ENCODE measurements at places on chromosomes 13 and 19. TPM values are rescaled to one million over a fixed set of nuclear protein-coding genes. Genes with fewer than 3 reads are reported as not detected.

The QPCTL gene
- total RNA-seq: 26.2 TPM

The FBXO27 gene
- 5.5 TPM for total RNA-seq

The MUC16 gene
- not detected for total RNA-seq

The METTL21C gene
- not detected for total RNA-seq

The ZNF492 gene
- total RNA-seq: not detected

The LILRB2 gene
- total RNA-seq: not detected

The MRPL54 gene
- 56.3 TPM for total RNA-seq

The BCAM gene
- total RNA-seq: 24.2 TPM

The ZNF792 gene
- 18.0 TPM for total RNA-seq

The WTIP gene
- 14.8 TPM for total RNA-seq

The CDK8 gene
- total RNA-seq: 28.4 TPM

The INSL3 gene
- 0.33 TPM for total RNA-seq

The NCAN gene
- 1.7 TPM for total RNA-seq

The ERICH4 gene
- not detected for total RNA-seq

The SIGLEC11 gene
- total RNA-seq: not detected

The SCN1B gene
- total RNA-seq: 8.1 TPM

The SERP2 gene
- 0.17 TPM for total RNA-seq

The FCER2 gene
- total RNA-seq: not detected

The EXOC3L2 gene
- 5.4 TPM for total RNA-seq

The EFNB2 gene
- total RNA-seq: 17.1 TPM

The MIPEP gene
- total RNA-seq: 25.3 TPM

Measured in H7 (cell line).